WTC11 (cell line): ENCODE measurements at places on chromosomes 13 and 19. TPM values are rescaled to one million over a fixed set of nuclear protein-coding genes. Genes with fewer than 3 reads are reported as not detected.

GRCh38 chr19:293436-294110 is 2.4 kb upstream of the PLPP2 start:
- H3K27me3 ChIP-seq: peaks cover 13% of the 10 kb centered on the region
- DNase-seq: no peak
- H3K4me1 ChIP-seq: peaks cover 40% of the 10 kb centered on the region
- H3K27ac ChIP-seq: no peak overlapping the region

DNA sequence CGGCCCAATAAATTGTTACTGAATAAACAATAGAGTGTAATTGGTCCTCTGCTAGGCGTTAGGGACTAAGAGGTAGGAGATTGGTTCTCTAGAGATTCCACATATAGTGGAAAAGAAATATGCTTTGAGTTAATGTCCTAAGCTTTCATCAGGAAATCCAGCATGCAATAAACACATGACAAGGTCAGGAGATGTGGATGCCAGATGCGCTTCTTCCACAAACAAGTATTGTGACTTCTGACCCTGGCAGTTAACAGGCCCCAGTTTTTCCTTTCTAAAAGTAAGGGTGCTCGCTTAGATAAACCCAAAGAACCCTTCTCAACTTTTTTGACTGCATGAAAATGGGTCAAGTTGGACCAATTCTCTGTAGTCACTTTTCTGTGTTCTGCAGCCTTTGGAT is 146.5 kb upstream of the SOX21 start:
- no peaks in the 10 kb centered on the region for H3K27me3 ChIP-seq
- H3K27ac ChIP-seq: no peak overlapping the region
- no peak for DNase-seq
- no peak overlapping the region for H3K4me3 ChIP-seq
- peaks cover 13% of the 10 kb centered on the region for H3K4me1 ChIP-seq

Gene ZNF69
- total RNA-seq: 24.5 to 28.7 TPM (median 24.6 TPM) in 3 replicates

GRCh38 chr19:40594255-40594654 is 6.9 kb upstream of the LTBP4 start:
- DNase-seq: no peak
- peaks cover 21% of the 10 kb centered on the region for H3K4me1 ChIP-seq
- no peak overlapping the region for H3K27ac ChIP-seq
- peaks cover 50% of the 10 kb centered on the region for H3K27me3 ChIP-seq
- H3K36me3 ChIP-seq: no peaks in the 10 kb centered on the region

DNA sequence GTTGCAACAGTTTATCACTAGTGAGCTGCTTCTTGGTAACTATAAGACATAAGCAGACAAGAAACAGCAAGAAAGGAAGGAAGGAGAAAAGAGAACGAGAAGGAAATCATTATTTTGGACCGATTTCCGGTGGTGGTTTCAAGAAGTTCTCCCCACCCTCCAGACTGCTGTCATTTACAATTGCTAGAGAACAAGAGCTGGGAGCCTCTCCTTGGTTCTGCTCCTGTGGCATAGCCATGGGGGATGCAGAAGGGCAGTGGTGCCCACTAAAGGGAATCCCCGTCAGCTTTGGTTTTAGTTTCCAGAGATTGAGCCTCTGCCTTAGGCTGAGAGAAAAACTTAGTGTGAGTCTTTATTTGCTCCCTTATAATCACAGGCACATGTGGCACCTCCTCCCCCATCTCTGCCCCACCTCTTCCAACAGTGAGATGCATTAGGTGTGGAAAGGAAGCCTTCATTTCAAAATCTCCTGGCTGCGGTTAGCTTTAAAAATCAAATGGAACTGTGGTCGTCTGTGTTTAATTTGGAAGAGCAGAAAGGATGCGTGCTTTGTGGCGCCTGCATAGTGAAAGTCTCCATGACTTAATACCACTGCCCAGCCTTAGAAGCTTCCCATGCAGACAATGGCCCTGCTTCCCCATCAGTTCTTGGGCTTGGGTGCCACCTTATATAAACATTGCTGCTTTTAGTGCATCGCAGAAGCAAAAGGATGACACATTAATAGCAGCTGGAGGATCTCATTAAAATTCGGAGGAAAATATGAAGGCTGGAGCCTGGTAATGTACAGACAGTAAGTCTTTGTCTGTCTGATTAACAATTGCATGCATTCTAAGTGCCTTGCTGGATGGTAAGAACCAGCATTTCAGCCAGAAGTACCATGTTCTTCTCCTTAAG is 25.0 kb downstream of the LRCH1 start:
- H3K27me3 ChIP-seq: no peaks in the 10 kb centered on the region
- no peak for DNase-seq
- no peak overlapping the region for H3K27ac ChIP-seq
- H3K4me3 ChIP-seq: no peak overlapping the region
- H3K4me1 ChIP-seq: peaks cover 23% of the 10 kb centered on the region

DNA sequence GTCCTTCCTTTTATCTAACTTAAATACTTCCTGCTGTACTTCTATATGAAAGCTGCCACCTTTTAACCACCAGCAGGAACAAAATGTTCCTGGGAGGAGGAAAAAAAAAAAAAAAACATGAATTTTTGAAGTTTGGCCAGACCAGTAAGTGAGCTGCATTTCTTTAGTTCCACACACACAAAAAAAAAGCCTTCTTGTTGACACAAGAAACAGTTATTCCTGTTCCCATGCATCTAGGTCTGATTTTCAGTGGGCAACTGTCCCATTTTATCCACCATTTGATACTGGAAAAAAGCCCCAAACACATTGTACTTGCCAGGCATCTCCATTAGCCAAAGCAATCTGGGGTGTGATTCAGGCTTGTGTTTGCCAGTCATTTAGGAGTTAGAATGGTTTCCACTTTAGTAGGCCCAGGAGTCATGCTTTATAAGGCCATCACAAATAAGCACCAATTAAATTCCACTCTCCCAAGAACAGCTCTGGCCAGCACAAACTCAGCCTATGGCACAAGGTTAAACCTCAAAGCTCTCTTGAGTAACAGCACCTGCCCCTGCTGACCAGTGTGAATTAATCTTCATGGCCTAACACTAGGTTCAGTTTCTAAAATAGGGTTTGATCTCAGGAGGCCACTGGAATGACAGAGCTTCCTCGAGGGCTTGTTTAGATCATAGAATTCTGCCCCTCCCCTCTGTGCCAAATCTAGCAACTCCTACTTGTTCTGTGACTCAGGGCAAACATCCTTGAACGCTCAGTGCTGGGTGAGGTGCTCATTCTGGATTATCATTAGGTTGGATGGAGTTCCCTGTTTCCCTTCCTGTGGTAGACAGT is 67.1 kb downstream of the NUFIP1 start:
- peaks cover 28% of the 10 kb centered on the region for H3K4me1 ChIP-seq
- H3K27me3 ChIP-seq: no peaks in the 10 kb centered on the region
- no peak overlapping the region for H3K27ac ChIP-seq
- H3K36me3 ChIP-seq: no peaks in the 10 kb centered on the region
- no peak overlapping the region for H3K4me3 ChIP-seq
- DNase-seq: no peak

DNA sequence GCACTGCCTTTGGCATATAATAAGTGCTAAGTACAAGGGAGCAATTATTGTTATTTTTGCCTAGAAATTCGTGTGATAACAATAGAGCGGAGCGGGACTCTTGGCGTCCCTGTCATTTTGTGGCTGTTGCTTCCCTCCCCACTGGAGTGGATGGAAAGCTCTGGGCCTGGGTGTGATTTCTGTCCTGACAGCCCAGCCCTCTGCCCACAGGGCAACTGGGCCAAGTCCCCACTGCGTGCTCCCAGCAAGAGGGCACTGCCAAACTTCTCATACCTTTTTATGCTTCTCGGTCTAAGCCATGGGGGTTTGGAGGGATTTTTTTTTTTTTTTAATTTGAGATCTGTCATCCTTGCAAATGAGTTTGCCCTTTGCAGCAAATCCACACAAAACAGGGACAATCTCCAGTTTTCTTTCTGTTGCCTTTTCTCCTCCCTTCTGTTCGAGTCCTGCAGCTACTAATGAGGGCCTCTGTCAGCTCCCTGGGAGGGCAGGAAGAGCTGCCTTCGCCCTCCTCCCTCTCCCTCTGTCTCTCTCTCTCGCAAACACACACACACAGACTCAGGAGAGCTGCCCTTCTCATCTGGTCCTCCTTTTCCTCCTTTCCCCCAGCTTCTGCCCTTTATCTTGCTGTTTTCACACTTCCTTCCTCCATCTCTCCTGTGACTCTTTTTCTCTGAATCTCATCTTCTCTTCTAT is 103.9 kb downstream of the DNAJC15 start:
- no peak for DNase-seq
- H3K4me1 ChIP-seq: peaks cover 48% of the 10 kb centered on the region
- no peaks in the 10 kb centered on the region for H3K27me3 ChIP-seq
- no peaks in the 10 kb centered on the region for H3K36me3 ChIP-seq
- no peak overlapping the region; the same call in 1 of the 2 replicates for H3K4me3 ChIP-seq
- H3K27ac ChIP-seq: 0 out of 2 replicates have a peak overlapping the region, but pooled peaks have one; percentile 8

DNA sequence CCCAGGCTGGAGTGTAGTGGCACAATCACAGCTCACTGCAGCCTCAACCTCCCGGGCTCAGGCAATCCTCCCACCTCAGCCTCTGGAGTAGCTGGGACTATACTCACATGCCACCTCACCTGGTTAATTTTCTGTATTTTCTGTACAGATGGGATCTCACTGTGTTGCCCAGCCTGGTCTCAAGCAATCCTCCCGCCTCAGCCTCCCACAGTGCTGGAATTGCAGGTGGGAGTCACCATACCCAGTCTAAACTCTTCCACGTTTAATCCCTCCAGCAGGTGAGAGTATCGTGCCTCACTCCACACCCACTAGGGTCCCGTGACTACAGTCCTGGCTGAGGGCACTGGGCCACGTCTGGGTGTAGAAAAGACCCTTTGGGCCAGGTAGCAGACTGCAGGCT is 16.5 kb downstream of the BCAT2 start:
- H3K27me3 ChIP-seq: no peaks in the 10 kb centered on the region; the same call in none of the 2 replicates
- H3K4me3 ChIP-seq: peak overlapping the region; percentile 96; the same call in 1 of the 2 replicates
- DNase-seq: no peak
- no peaks in the 10 kb centered on the region for H3K36me3 ChIP-seq
- peaks cover 16% of the 10 kb centered on the region for H3K4me1 ChIP-seq

Gene MCEMP1
- total RNA-seq: not detected in 3 replicates

GRCh38 chr13:65505941-65506340 is 1724.2 kb downstream of the PCDH9 start:
- H3K36me3 ChIP-seq: no peaks in the 10 kb centered on the region
- no peak overlapping the region for H3K4me3 ChIP-seq
- no peaks in the 10 kb centered on the region for H3K27me3 ChIP-seq
- no peak overlapping the region for H3K27ac ChIP-seq
- no peak for DNase-seq
- no peaks in the 10 kb centered on the region for H3K4me1 ChIP-seq
